ENCODE measurements at places on chromosomes 1 and 21.

DNA sequence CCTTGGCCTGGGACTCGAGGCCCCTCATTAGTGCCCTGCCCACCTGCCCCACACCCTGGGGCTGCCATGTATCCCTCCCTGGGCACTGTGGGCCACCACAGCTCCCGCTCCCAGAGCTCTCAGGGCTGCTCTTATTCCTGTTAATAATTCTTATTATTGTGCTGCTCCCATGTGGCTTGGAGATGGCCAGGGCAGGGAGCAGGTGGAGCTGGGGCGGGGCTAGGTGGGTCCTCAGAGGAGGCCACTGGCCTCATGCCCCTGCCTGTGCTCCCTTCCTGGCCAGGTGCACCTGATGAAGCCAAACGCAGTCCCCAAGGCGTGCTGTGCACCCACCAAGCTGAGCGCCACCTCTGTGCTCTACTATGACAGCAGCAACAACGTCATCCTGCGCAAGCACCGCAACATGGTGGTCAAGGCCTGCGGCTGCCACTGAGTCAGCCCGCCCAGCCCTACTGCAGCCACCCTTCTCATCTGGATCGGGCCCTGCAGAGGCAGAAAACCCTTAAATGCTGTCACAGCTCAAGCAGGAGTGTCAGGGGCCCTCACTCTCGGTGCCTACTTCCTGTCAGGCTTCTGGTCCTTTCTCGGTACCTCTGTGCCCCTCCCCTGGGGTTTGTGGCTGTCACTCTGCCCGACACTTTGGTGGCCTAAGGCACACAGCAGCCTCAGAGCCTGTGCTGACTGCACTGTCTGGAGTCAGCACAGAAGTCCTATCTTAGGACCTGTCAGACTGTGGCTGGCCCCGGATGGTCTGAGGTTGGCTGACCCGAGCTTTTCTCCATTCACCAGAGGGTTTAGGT is 34.1 kb downstream of the BMP8A start:
- DNase-seq: peak; percentile 76

DNA sequence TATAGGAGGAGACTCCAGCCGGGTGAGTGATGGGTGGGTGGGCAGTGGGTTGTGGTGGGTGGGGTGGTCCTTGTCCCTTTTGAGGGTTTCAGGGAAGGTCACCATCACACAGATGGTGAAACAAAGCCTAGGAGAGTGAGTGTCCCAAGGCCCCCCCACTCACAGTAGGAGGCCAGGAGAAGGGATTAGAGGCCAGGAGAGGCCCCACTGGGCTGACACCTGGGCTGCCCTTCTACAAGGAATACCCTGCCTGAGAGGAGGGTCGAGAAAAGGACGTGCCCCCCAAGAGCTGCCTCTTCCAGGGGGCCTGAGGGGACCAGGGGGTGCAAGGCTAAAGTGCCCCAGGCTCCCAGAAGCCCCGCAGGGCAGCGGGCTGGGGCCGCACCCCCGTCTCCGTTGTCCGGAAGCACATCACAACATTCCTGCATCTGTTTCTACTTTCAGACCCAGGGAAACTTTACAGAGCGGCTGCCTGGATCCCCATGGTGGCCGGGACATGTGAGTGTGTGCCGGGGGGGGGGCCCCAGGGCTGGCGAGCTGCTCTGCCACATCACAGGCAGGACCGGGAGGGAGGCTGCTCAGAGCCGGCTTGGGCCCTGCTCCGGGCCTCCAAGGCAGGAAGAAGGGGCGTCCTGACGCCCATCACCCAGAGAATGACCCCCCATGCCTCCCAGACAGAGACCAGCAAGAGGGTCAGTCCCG is 68.2 kb downstream of the ARHGEF16 start:
- DNase-seq: no peak

DNA sequence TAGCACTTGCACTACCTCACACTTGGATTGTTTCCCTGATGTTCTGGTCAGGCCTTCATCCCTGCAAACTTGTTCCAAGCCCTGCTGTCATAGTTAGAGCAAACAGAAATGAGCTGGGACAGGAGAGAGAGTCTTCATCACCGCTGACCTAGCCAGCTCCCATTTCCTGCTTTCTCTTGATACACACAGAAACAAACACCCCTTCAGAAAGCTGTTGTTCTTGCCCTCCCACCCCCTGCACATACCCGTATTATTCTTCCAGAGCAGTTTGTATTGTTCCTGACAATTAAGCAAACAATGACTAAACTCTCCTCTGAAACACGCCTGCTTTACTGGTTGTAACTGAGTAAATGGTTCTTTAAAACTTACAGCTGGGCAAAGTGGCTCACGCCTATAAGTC is 2.9 kb upstream of the SYT2 start:
- no peak for DNase-seq

- no peak for DNase-seq
Observed at GRCh38 chr1:226128487-226129075, 58.0 kb downstream of the ACBD3 start.

- no peak for DNase-seq
Observed at GRCh38 chr1:61950418-61950817, 208.1 kb downstream of the PATJ start.

- DNase-seq: no peak
Observed at GRCh38 chr1:185610954-185611353, 123.2 kb upstream of the HMCN1 start.

- DNase-seq: no peak
Observed at GRCh38 chr1:165763442-165763841, 5.2 kb downstream of the TMCO1 start.

DNA sequence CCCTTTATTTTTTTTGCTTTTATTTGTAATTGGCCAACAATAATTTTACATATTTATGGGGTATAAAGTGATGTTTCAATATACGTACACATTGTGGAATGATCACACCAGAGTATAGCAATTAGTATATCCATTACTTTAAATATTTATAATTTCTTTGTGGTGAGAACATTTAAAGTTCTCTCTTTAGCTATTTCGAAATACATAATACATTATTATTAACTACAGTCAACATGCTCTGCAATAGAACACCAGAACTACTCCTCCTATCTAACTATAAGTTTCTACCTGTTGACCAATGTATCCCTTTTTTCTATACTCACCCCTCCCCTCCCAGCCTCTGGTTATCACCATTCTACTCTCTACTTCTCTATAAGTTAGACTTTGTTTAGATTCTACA is 77.4 kb downstream of the SCMH1 start:
- no peak for DNase-seq

GRCh38 chr1:41354956-41355355 is 6.3 kb upstream of the FOXO6 start:
- no peak for DNase-seq

DNA sequence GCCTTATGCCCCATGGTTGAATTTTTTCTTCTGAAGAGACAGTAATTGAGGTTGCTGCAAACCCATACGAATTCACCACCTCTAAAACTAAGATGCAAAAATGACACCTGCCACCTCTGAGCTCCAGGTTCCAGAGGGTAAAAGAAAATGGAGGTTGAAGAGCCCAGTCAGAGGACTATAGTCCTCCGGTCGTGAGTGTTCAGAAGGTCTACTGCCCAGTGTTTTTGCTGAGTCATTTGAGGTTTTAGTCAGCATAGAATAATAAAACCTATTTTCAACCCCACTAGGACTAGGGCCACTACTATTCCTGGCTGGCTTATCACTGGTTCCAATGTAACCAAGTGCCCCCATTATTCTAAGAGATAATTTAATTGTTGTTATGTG is 12.9 kb upstream of the SLAMF7 start:
- no peak for DNase-seq

DNA sequence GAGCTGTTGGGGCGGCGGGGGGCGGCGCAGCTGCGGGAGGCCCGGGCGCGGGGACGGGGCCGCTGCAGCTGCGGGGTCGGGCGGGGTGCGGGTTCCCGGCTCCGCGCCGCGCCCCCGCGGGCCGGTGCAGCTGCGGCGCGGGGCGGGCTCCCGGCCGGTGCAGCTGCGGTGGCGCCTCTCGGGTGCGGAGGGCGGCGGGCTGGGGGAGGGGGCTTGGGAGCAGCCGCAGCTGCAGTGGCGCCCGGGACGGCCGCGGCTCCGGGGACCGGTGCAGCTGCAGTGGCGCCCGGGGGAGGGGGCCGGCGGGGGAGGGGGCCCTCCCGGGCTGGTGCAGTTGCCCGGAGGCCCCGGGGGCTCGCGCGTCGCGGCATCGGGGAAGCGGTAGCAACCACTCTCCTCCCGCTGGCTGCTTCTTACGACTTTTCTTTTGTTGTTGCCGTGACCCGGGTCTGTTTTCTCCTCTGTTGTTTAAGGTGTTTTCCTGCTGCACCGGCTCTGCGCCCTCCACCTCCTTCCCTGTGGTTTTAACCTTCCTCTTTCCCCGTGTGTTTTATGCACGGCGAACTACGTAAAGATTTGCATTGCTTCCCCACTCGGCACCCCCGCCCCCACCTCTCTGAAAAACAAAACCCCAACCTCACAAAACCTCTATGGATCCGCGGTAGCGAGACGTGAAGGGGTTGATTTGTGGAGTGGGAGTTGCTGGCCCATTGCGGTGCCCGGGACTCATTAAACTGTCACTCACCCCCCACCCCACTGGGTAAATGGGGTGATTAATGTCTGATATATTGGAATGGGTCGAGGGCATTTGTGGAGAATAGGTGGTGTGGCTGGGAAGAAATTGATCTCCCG is 1.7 kb upstream of the ZBTB18 start:
- DNase-seq: no peak

- no peak for DNase-seq
Observed at GRCh38 chr1:244749230-244750016, 86.0 kb upstream of the COX20 start.

- no peak for DNase-seq
Observed at GRCh38 chr1:73980324-73981040, 217.5 kb downstream of the LRRIQ3 start.

- DNase-seq: no peak
Observed at GRCh38 chr1:18470671-18471355, 9.9 kb upstream of the KLHDC7A start.

- no peak for DNase-seq
Observed at GRCh38 chr1:244369256-244370057, 82.3 kb downstream of the ADSS2 start.

GRCh38 chr21:18373606-18374005 is 30.0 kb downstream of the TMPRSS15 start:
- DNase-seq: no peak

DNA sequence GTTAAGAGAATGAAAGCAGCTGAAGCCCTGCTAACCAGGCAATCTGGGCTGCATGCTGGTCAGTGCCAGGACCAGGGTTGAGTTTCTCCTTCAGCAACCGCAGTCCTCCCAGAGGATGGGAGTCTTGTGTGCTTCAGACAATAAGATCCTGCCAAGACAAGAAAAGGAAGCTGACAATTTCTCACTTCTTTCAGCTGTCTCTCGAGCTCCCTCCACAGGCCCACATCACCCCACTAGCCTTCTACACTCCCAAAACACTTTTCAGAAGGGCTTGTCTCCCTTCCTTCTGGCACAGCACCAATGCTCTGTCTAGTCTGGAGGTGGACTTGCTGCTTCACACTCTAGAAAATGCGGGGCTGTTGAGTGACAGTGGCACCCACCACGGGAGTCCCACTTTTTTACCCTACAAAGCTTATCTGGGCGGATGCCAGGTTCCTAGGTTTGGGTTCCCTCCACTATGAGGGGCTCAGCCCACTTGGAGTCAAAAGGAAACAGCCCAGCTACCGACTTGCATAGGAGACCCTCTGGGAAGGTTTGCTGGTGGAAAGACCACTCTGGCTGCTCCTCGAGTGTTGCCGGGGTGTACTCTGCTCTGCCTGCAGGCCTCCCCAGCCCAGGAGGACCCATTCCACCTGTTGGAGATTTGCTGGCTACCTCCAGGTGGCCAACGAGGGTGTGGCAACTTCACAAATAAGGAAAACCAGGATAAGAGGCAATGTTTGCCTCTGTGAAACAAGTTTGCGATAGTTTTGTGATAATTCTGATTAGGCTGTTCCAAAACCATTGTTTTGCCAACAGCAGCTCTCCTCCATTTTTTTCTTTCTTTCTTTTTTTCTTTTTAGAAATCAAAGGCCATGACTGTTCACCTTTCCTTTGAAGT is 68.9 kb downstream of the TENT5C start:
- peak; percentile 46 for DNase-seq

- no peak for DNase-seq
Observed at GRCh38 chr1:171256940-171257606, 8.8 kb downstream of the FMO1 start.

DNA sequence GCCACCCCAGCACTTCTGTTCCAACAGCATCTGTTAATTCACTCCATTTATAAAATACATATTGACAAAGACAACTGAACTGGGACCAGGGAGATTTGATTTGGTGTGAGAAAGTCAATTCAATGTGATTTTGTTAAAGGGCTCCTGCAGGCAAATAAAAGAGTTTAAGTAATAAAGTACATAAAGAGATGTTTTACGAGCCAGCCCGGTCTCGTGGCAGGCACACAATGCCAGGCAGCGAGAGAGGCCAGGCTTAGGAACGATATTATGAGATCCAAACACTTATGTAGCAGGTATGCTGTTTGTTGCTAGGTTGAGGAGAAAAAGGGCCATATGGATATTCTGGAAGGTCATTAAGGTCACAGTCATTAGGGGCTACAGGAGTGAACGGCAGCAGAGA is 227.1 kb downstream of the KCTD3 start:
- no peak for DNase-seq

- DNase-seq: no peak
Observed at GRCh38 chr1:200362421-200362820, 47.4 kb downstream of the ZNF281 start.

DNA sequence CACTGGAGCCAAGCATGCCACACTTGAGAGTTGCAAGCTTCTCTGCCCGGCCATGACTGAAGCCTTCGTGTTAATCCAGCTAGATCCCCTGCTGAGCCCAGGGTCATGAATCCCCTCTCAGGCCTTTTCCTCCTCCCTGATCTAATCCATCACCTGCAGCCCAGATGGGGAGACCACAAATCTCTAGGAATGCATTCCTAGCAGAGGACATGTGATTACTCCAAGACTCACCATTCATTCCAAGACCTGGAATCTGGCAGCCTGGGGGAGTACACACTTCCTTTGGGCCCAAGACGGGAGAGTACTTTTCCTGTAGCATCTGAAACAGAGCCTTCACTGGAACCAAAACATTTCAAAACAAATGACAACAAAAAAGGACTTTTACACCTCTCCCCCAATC is 269.3 kb upstream of the NFIA start:
- no peak for DNase-seq

DNA sequence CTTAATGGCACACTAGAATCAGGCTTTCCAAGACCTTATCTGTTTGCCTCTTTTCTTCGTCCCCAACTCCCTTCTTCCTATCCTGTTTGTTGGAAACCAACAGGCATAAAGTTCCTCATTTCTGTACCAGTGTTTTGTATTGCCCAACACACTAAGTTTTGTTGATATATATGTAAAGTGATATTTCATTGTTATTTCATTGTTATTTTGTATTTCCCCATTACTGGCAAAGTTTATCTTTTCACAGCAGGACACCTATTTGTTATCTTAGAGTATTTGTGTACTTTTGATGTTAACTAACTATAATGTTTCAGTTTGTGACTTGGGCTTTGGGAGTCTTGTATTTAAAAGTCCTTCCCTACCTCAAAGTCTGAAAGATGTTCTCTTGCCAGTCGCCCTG is 27.1 kb downstream of the FAM20B start:
- no peak for DNase-seq

- DNase-seq: no peak
Observed at GRCh38 chr1:219155135-219155534, 18.5 kb upstream of the LYPLAL1 start.

DNA sequence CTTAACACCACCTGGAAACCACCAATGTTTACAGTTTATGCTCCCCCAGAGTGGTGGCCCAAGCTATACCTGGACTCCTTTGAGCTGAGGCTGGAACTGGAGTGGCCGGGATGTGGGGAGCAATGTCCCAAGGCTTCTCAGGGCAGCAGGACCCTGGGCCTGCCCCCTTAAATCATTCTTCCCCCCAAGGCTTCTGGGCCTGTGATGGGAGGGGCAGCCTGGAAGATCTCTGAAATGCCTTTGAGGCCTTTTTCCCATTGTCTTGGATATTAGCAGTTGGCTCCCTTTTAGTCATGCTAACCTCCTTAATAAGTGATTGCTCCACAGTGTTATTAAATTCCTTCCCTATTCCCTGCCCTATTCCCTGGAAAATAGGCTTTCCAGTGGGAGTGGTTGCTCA is 185.8 kb downstream of the HS2ST1 start:
- no peak for DNase-seq

Data from GM12892 (cell line).